Cortex of kidney (tissue), 1 donor: ENCODE measurements at places on chromosomes 12 and 14.

DNA sequence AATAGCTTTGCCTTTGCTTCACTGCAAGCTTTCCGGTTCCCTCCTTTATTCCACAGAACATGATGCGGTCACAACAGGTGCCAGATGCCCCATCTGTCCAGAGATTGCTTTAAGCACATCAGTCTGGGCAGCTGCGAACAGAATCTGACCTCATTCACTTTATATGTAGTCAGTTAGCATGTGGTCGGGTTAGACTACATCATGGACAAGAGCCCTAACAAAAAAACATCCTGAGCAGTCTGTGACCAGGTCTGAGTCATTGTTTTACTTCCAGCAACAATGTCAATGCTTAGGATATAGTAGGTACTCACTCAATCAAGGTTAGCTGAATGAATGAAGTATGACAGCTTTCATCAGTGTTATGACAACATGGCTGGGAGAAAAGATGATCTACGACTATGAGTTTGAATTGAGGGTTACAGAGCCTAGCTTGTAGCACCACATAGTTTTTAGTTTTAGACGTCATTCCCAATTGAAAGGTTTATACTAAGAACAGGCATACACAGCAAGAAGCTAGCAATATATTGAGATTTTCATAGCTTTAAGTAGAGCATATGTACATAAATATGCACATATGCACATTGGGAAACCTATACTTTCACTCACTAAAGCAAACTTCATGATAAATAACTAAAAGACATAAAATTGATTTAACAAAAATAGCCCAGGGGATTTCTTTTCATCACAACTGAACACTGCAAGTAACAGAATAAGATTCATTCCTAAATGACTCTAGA lies 64.2 kb upstream of the TMCC3 start:
- no peak for DNase-seq

DNA sequence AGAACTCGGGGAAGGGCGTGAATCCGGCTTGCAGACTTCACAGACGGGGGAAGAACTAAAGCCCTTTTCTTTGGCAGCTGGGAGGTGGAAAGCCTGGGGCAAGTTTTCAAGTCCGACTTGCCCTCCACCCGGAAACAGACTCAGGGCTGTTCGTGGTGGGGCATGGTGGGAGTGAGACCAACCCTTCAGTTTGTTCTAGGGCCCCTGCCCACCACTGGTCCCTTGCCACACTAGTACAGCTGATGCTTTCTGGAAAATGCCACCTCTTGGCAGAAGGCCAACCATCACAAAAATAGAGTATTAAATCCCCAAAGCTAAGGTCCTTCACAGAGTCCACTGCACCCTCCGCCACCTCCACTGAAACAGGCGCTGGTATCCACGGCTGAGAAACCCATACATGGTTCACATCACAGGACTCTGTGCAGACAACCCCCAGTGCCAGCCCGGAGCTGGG lies 50.4 kb upstream of the DDX11 start:
- no peak for DNase-seq

GRCh38 chr12:124171231-124171979 lies 123.5 kb upstream of the RFLNA start:
- no peak for DNase-seq

DNA sequence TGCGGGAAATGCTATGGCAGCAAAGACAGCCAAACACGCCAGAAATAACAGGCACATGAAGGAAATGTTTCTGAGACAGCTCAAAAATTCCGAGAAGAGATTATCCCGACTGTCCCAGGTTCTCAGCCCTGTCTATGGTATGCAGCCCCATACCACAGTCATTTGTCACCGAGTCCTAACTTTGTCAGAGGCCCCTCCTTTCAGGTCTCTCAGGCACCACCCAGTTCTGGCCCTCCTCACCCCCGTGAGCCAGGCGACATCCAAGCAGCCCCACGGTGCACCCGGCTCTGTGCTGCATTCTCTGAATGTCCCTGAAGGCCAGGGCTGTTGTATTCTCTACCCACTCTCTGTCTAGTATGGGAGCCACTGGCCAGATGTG lies 24.0 kb downstream of the SSH1 start:
- no peak for DNase-seq

- no peak for DNase-seq
These were observed 9.5 kb downstream of the TBX3 start for GRCh38 chr12:114674251-114675047.

- no peak for DNase-seq
These were observed 13.4 kb upstream of the SLC6A12 start for GRCh38 chr12:227286-227915.

DNA sequence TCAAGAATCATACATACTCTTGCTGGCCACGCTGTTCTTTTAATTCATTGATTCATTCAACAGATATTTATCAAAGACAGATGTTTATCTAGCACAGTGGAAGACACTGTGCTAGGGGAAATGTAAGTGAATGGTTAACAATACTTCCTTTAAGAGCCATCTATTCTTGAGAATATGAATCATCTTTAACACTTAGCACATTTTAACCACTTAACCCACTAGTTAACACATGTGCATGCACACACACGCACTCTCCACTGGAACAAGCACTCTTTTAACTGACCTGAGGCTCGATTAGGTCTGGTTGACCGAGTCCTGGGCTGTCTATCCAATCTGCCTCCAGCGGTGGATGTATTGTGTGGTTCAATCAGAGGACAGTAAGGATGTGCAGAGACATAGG lies 34.6 kb downstream of the LMNTD1 start:
- no peak for DNase-seq

- no peak for DNase-seq
These were observed 2.4 kb upstream of the TRIM9 start for GRCh38 chr14:51097287-51097686.

DNA sequence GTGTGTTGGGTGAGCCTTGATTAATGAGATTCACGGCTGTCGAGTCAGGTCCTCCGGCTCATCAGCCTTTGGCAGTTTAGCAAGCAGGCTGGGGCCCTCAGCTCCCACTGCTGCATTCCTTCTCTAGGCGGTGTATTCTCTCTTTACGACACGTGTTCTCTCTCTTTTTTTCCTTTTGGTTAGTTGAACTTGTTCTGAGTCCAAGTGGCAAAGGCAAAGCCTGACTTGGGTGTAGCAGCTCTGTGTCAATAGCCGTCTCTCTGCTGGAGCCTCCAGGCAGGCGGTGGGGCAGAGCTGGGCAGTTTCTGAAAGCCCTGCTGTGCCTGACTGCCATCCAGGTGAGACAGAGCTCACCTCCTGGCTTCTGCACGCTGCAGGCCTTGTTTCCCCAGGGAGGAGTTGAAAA lies 46.6 kb downstream of the SUSD6 start:
- no peak for DNase-seq

DNA sequence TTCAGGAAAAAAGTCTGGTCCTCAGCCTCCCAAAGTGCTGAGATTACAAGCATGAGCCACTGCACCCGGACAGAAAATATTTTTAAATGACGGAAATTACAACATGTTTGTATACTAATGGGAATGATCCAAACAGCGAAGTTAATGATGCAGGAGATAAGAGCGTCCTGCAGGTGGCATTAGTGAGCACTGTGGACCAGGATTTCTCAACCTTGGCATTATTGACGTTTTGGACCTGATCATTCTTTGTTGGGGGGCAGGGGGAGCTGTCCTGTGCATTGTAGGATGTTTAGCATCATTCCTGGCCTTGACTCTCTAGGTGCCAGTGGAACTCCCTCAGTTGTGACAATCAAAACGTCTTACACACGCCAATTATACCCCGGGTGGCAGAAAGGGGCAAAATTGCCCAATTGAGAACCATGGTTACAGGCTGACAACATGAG lies 34.1 kb downstream of the SCFD1 start:
- DNase-seq: no peak

GRCh38 chr12:121908702-121909101 lies 9.7 kb upstream of the CFAP251 start:
- no peak for DNase-seq

DNA sequence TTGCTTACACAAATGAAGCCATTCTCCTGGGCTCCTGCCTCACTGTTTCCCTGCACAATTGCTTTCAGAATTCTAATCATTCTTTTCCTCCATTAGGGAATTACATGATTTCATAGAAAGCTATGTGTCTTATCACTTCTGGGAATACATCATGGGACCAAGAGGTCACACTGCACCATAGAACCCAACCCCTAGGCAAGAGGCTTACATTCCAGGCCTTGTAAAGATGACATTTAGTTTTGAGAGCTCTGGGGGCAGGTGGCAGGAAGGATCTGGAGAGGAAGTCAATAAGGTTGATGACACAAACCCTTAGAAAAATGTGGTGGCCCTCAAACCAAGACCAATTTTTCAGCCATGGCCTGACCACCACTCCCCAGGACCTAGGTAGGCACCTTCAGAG lies 57.1 kb downstream of the NUAK1 start:
- DNase-seq: no peak

- DNase-seq: no peak
These were observed 17.1 kb upstream of the EMP1 start for GRCh38 chr12:13179211-13180074.

DNA sequence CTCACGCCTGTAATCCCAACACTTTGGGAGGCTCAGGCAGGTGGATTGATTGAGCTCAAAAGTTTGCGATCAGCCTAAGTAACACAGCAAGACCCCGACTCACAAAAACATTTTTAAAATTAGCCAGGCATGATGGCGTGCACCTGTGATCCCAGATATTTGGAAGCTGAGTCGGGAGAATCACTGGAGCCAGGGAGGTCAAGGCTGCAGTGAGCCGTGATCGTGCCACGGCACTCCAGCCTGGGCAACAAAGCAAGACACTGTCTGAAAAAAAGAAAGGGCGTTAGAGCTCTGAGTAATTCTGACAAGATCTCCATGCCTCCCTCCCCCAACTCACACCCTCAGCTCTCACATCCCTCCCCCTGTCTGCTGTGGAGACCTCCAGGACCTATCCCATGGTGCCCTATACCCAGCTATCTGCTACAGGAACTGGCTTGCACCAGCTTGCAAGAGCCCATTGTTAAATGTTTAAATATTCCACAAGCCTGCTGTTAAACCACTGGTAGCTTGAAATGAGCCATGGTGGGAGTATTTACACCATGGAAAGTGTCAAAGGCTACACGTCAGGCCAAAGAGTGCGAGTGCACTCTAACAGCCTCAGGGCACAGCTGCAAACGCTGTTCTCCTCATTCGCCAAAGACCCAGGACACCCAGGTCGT lies 35.1 kb upstream of the PPP2R5C start:
- DNase-seq: no peak

- no peak for DNase-seq
These were observed 82.2 kb downstream of the CCDC88C start for GRCh38 chr14:91335191-91336092.

GRCh38 chr12:94092516-94093241 lies 55.7 kb upstream of the PLXNC1 start:
- no peak for DNase-seq

GRCh38 chr12:74051848-74052247 lies 485.8 kb upstream of the ATXN7L3B start:
- DNase-seq: no peak

DNA sequence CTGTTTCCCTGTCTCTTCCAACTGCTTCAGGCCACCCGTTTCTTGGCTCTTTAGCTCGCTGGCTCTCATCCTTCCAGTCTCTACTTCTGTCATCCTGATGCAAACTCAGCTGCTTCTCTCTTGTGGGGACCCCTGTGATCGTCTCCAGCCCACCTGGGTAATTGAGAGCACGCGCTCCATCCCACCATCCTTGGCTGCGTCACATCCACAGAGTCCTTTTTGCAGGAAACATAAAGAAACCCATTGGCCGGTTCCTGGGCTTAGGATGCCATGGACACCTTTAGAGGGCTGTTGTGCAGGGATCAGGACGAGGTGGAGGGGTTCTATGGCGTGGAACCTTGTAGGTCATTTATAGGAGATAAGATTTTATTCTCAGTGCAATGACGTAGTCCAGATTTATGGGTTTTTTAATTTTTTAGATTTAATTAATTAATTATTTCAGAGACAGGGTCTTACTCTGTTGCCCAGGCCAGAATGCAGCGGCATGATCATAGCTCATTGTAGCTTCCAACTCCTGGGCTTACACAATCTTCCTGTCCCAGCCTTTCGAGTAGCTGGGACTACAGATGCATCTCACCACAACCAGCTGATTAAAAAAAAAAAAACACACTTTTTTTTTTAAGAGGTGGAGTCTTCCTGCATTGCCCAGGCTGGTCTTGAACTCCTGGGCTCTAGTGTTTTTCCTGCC lies 82.6 kb downstream of the CCDC92 start:
- DNase-seq: no peak

DNA sequence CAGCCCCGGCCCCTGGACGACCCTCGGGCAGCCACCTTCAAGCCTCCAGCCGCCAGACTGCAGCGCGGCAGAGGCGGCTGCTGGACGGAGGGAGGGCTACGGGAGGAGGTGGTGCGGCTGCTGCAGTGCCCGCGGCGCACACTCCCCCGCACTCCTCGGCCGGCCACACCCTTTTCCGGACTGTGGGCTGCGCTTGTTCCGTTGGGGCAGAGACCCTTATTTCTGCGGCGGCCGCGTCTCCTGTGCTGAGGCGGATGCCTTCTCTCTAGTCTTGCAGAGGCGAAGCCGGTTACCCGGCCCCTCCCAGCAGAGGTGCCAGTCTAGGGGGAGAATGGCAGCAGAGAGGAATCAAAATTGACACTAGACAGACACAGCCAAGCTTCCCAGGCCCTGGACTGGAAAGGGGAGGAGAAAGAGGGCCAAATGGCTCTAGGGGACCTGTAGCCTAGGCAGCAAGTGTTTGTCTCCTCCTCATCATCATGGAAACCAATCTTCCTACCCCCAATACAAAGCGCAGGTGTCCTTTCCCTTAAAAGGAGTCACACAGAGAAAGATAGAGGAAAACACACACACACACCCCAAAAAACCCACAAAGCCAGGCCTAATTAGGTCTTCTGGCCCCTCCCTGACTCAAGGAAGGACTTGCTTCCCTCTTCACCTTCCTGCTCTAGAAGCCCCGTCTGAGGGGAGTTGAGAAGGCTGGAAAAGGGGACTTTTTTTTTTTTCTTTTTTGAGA lies 1.3 kb downstream of the ESYT1 start:
- no peak for DNase-seq

DNA sequence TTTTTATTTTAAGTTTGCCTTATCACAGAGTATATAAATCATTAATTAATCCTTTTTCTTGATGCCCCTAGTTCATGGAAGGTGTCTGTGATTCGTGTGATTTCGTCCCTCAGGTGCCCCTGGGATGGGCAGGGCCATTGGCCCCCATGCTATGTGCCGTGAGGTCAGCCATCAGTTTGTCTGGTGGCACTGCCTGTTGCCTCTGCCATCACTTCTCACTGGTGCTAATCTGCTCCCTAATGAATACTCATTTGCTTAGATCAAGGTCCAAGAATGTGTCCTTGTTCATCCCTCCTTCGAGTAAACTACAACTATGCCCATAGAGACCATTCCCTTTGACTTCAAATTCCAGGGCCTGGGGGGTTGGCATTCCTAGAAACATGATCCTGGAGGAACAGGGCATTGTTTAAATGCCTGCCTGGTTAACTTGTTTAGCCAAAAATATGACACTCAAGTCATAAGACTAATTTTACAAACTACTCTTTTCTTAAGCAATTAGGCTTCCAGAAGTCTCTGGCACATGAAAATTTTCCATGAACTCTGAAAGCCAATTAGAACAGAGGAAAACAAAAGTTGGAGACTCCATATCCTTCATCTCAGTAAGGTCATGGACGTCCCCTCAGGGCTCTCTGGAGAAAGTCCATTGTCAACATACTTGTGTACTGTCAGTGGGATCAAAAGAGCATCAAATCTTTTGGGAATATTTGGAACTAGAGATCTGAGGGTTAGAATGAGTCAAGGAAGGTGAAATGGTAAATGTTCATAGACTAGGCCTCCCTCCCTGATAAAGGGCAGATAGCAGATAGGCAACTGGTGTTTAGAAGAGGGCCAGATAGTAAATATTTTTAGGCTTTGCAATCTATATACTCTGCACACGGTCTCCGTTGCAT lies 90.9 kb upstream of the PLXNC1 start:
- no peak for DNase-seq
